Activated CD8-positive, alpha-beta T cell treated with anti-CD3 and anti-CD28 coated beads for 36 hours (primary cell): ENCODE measurements at places on chromosomes 3 and 15. TPM values are rescaled to one million over a fixed set of nuclear protein-coding genes. Genes with fewer than 3 reads are reported as not detected.
A peak's percentile ranks its signal among the peaks of the same experiment; 100 is the strongest.

Gene WDR72
- total RNA-seq: not detected

Gene GOLGA8H
- total RNA-seq: 0.34 TPM

Gene TRIM42
- not detected for total RNA-seq

Gene ZMAT3
- total RNA-seq: 14.6 TPM

Gene TCF12
- 67.4 TPM for total RNA-seq

Gene FAM43A
- total RNA-seq: 3.3 TPM

Gene CAV3
- total RNA-seq: not detected

Gene KLHL25
- total RNA-seq: 2.9 TPM

DNA sequence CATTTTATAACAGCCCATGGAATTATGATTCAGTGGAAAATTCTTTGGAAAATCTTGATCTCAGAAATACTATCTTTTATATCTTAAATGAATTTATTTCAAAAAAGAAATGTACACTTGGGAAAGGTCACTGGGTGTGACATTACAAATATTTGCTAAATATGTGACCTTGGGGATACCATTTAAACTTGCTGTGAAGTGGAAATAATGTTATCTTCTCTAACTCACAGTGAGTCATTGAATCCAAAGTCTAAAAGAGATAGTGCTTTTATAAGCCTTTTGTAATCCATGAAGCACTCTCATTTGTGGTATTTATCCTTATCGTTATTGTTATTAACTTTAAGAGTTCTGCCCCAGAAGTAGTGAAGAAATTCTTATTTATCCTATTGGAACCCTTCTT lies 289.8 kb upstream of the SEMA6D start:
- H3K27ac ChIP-seq: no peak overlapping the region
- no peaks in the 10 kb centered on the region for H3K4me1 ChIP-seq
- H3K36me3 ChIP-seq: no peaks in the 10 kb centered on the region
- H3K4me3 ChIP-seq: no peak overlapping the region

- H3K4me3 ChIP-seq: no peak overlapping the region
- H3K27ac ChIP-seq: no peak overlapping the region
- peaks cover 17% of the 10 kb centered on the region for H3K27me3 ChIP-seq
- DNase-seq: no peak
- H3K36me3 ChIP-seq: no peaks in the 10 kb centered on the region
Measured at GRCh38 chr15:36498916-36499315, 80.5 kb upstream of the CDIN1 start.

DNA sequence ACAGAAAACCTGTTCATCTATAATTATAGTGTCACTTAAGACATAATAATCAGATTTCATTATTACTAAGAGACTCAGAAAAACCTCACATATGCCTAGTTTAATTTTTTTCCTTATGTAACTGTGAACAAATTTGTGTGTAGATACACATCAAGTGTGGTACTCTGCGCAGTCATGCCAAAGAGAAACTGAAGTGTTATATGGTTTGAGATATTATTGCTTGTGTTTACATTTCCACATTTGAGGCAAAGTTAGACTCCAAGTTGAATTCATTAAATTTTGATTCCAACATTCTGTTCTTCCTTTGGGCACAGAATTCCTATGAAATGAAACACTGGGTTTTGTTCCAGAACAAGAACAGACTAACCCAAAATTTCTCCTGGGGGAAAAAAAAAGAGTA lies 2.2 kb downstream of the MBNL1 start:
- H3K4me1 ChIP-seq: peaks cover 44% of the 10 kb centered on the region
- H3K27me3 ChIP-seq: no peaks in the 10 kb centered on the region
- peak overlapping the region; percentile 94 for H3K27ac ChIP-seq
- peaks cover 51% of the 10 kb centered on the region for H3K36me3 ChIP-seq
- no peak for DNase-seq

DNA sequence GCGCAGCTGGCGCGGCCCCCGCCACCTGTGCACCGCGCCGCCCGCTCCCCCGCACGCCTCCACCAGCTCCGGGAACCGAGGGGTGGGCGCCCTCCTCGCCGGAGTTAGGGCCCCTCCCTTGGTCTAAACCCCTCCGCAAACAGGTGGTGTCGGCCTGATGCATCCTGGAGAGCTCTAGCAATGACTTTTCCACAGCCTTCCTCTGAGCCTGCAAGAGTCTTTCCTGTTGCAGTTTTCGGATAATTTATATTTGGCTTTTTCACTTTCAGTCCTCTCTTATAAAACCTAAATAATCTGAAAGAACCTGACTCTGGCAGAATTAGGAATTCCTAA lies 334 bp upstream of the IGSF11 start:
- H3K4me1 ChIP-seq: peaks cover 12% of the 10 kb centered on the region
- H3K4me3 ChIP-seq: peak overlapping the region; percentile 79
- H3K27ac ChIP-seq: no peak overlapping the region
- H3K27me3 ChIP-seq: peaks cover 48% of the 10 kb centered on the region
- DNase-seq: no peak
- no peaks in the 10 kb centered on the region for H3K36me3 ChIP-seq

DNA sequence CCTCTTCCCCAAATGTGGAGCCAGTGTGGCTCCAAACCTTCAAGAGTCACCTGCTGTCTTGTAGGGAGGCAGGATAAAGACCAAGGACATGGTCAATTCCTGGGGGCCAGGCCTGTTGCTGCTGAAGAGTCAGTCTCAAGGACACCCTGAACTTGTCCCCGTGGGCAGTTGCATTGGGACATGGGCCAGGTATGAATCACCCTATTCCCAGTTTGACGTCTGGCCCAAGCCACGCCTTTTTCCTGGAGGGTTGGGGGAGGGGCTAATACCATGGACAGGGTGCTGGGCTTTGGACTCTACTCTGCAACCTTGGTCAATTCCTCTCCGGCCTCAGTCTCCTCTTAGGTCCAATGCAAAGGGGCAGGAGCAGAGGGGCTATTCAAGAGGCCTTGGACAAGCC lies 10.4 kb downstream of the ATP2B2 start:
- H3K36me3 ChIP-seq: no peaks in the 10 kb centered on the region
- H3K27me3 ChIP-seq: no peaks in the 10 kb centered on the region
- H3K27ac ChIP-seq: no peak overlapping the region
- no peak overlapping the region for H3K4me3 ChIP-seq

DNA sequence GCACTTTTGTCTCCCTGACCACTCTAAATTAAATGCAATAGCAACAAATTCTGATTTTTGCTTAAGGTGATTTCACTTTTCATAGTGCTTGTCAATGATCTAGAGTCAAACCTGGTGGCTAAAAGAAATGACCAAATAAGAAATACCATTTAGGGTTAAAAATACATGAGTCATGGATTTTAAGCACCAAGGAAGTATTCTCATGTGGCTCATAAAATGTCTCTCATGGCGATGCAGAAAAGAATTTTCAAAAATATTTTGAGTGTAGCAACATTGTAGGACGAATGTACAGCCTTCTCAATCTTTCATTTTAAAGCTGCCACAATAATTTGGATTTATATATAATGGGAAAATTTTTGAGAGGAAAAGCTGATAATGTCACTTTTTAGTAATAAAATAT lies 193.6 kb downstream of the EPHA3 start:
- H3K4me3 ChIP-seq: no peak overlapping the region
- no peaks in the 10 kb centered on the region for H3K4me1 ChIP-seq
- H3K27ac ChIP-seq: no peak overlapping the region
- no peak for DNase-seq
- no peaks in the 10 kb centered on the region for H3K36me3 ChIP-seq
- H3K27me3 ChIP-seq: no peaks in the 10 kb centered on the region

GRCh38 chr3:167761302-167761701 lies 25.8 kb downstream of the SERPINI1 start:
- no peaks in the 10 kb centered on the region for H3K4me1 ChIP-seq
- no peak overlapping the region for H3K4me3 ChIP-seq
- peaks cover 3% of the 10 kb centered on the region for H3K27me3 ChIP-seq
- H3K27ac ChIP-seq: no peak overlapping the region

- H3K4me1 ChIP-seq: peaks cover 77% of the 10 kb centered on the region
- peaks cover 97% of the 10 kb centered on the region for H3K36me3 ChIP-seq
- DNase-seq: no peak
- no peak overlapping the region for H3K4me3 ChIP-seq
- H3K27me3 ChIP-seq: no peaks in the 10 kb centered on the region
- H3K27ac ChIP-seq: peak overlapping the region; percentile 7
Measured at GRCh38 chr3:16478516-16478915, 35.0 kb downstream of the RFTN1 start.

DNA sequence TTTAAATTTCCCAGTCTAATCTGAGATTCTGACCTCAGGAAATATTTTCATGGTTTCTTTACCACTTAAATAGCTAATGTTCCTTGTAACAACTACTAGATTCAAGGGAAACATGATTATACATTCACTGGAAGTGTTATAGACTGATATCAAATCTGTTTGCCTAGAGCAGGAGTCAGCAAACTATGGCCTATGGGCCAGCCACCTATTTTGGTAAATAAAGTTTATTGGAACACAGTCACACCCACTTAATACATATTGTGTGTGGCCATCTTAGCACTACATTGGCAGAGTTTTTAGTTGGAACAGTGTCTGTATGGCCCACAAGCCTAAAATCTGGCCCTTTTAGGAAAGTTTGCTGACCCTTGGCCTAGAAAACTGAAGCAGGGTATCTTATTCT lies 50.1 kb downstream of the GLCE start:
- H3K4me1 ChIP-seq: peaks cover 5% of the 10 kb centered on the region
- H3K27me3 ChIP-seq: no peaks in the 10 kb centered on the region
- no peaks in the 10 kb centered on the region for H3K36me3 ChIP-seq
- no peak for DNase-seq
- no peak overlapping the region for H3K4me3 ChIP-seq

GRCh38 chr15:45630917-45631691 lies 3.7 kb upstream of the SQOR start:
- peaks cover 4% of the 10 kb centered on the region for H3K36me3 ChIP-seq
- no peak overlapping the region for H3K27ac ChIP-seq
- no peak overlapping the region for H3K4me3 ChIP-seq
- peaks cover 7% of the 10 kb centered on the region for H3K4me1 ChIP-seq
- H3K27me3 ChIP-seq: no peaks in the 10 kb centered on the region
- no peak for DNase-seq

GRCh38 chr3:183586477-183586876 lies 31.0 kb upstream of the KLHL6 start:
- H3K4me1 ChIP-seq: peaks cover 15% of the 10 kb centered on the region
- H3K27ac ChIP-seq: peak overlapping the region; percentile 32
- no peaks in the 10 kb centered on the region for H3K27me3 ChIP-seq
- peak; percentile 11 for DNase-seq
- no peaks in the 10 kb centered on the region for H3K36me3 ChIP-seq

DNA sequence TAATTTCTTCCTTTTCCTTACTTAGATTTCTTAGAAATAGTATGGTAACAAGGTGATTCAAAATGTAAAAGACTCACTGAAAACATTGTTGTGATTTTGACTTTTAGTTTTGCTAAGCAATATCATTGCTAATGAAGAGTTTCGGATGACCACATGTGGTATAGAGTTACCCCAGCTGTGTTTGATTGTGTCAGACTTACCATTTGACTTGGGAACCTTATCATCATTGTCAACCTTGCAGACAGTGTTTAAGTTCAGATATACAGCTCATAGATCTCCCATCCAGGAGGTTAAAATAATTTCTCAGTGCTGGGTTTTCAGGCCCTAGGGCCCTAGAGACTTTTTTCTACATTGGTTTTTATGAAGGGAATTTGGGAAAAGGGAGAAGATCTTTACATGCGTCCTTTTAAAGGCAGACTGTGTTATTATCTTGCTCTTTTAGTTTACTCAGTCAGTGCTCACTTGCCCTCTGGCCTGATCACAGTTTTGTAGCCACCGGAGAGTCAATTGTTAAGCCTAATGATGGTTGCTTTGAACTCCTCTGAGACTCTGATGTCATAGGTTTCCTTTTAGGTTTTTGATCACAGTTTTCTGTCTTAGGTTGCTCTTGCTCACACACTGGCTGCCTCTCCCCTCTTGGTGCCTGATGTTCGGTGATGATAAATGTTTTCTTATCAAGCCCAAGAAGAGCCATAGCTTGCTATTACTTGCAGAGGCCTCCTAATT lies 133.5 kb upstream of the ZPLD1 start:
- H3K4me1 ChIP-seq: peaks cover 2% of the 10 kb centered on the region
- DNase-seq: no peak
- no peaks in the 10 kb centered on the region for H3K36me3 ChIP-seq
- no peak overlapping the region for H3K27ac ChIP-seq
- peaks cover 14% of the 10 kb centered on the region for H3K27me3 ChIP-seq
- H3K4me3 ChIP-seq: no peak overlapping the region

DNA sequence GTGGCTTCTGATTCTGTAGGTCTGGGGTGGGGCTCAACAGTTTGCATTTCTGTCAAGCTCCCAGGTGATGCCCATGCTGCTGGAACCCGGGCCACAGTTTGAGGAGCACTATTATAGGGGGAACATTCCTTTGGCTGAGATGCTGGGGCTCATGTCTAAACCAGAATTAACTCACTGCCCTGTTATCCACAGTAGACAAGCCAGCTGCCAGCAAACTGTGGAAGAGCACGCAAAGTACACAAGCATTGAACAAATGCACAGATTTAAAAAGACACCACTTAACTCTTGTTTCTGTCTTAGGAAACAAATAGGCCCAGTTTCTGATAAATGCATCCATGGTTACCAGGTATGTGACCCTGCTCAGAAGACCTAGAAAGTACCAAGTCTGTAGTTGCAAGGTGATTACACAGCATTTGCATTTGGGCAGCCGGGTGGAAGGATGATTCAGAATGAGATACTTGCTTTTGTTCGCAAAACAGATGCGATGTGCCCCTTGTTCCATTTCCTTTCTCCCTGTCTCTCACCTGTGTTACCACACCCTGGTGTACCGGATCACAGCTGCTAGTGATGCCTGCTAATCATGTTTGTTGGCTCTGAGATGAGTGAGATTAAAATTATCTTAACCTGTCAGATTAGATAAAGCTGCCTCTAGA lies 12.4 kb downstream of the GYG1 start:
- no peaks in the 10 kb centered on the region for H3K27me3 ChIP-seq
- H3K36me3 ChIP-seq: peaks cover 31% of the 10 kb centered on the region
- peak overlapping the region; percentile 32 for H3K27ac ChIP-seq
- no peak overlapping the region for H3K4me3 ChIP-seq

GRCh38 chr3:41693799-41694198 lies 268.1 kb downstream of the ULK4 start:
- no peaks in the 10 kb centered on the region for H3K27me3 ChIP-seq
- peaks cover 6% of the 10 kb centered on the region for H3K4me1 ChIP-seq

DNA sequence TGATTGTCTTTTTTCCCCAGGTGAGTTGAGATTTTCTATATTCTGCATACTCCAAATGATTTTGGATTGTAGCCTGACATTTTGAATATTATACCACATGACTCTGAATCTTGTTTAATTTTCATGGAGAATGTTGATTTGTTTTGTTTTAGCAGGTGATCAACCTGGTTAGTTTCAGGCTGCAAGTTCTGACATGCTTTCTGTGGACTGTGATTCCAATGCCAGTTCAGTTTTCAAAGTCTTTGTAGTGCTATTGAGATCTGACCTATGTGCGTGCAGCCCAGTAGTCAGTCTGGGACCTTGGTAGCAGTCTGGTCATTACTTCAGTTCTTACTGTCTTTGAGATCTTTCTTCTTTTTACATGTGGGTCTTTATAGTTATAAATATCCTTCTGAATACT lies 18.6 kb upstream of the MTMR10 start:
- no peak for DNase-seq
- no peak overlapping the region for H3K27ac ChIP-seq
- peaks cover 6% of the 10 kb centered on the region for H3K36me3 ChIP-seq
- H3K4me1 ChIP-seq: peaks cover 22% of the 10 kb centered on the region
- H3K4me3 ChIP-seq: no peak overlapping the region

DNA sequence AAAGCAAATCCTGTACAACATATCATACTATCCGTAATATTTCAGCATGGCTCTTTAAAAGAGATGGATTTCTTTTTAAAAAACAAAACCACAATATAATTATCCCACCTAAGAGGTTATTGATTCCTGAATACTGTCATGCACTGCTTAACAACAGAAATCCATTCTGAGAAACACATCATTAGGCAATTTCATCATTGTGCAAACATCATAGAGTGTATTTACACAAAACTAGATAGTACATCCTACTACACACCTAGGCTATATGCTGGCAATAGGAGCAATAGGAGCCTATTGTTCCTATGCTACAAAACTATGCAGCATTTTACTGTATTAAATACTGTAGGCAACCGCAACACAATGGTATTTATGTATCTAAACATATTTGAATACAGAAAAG lies 242.0 kb downstream of the NEK10 start:
- DNase-seq: no peak
- no peaks in the 10 kb centered on the region for H3K4me1 ChIP-seq
- no peak overlapping the region for H3K27ac ChIP-seq
- H3K4me3 ChIP-seq: no peak overlapping the region
